ENCODE measurements at places on chromosomes 2 and 18. TPM values are rescaled to one million over a fixed set of nuclear protein-coding genes. Genes with fewer than 3 reads are reported as not detected.

The UGT1A4 gene
- total RNA-seq, result not detected

The YPEL5 gene
- 40.8 TPM for total RNA-seq

The LDLRAD4 gene
- 3.3 TPM for total RNA-seq

The FNDC4 gene
- 4.0 TPM for total RNA-seq

The RAX gene
- not detected for total RNA-seq

The ACADL gene
- 0.07 TPM for total RNA-seq

The NEB gene
- total RNA-seq, result 0.21 TPM

The TMEM169 gene
- total RNA-seq, result 0.42 TPM

The VSNL1 gene
- total RNA-seq, result not detected

The CCNYL1 gene
- 19.4 TPM for total RNA-seq

The EVA1A gene
- total RNA-seq, result 11.4 TPM

The SH3YL1 gene
- total RNA-seq, result 10.7 TPM

The ASXL3 gene
- total RNA-seq, result not detected

The GATA6 gene
- 1.7 TPM for total RNA-seq

The SERPINB10 gene
- total RNA-seq, result not detected

The SPP2 gene
- total RNA-seq, result not detected

The BABAM2 gene
- 47.5 TPM for total RNA-seq

The DYSF gene
- 0.55 TPM for total RNA-seq

The C2orf78 gene
- not detected for total RNA-seq

The KIAA2012 gene
- total RNA-seq, result not detected

The SCG2 gene
- total RNA-seq, result 0.82 TPM

The CCDC74B gene
- total RNA-seq, result 6.1 TPM

The IL36A gene
- total RNA-seq, result not detected

The HOXD12 gene
- not detected for total RNA-seq

The RNU2-63P gene
- not detected for total RNA-seq

The PROKR1 gene
- 0.03 TPM for total RNA-seq

The CYP27A1 gene
- total RNA-seq, result 0.32 TPM

The MSH2 gene
- 46.0 TPM for total RNA-seq

The DLGAP1 gene
- total RNA-seq, result not detected

The PDE6D gene
- 17.0 TPM for total RNA-seq
